Mucosa of gallbladder (tissue), 1 donor: ENCODE measurements at places on chromosomes 7 and 10. TPM values are rescaled to one million over a fixed set of nuclear protein-coding genes. Genes with fewer than 3 reads are reported as not detected.
A peak's percentile ranks its signal among the peaks of the same experiment; 100 is the strongest.

NKX2-3 gene
- total RNA-seq, result 4.4 TPM

DNA sequence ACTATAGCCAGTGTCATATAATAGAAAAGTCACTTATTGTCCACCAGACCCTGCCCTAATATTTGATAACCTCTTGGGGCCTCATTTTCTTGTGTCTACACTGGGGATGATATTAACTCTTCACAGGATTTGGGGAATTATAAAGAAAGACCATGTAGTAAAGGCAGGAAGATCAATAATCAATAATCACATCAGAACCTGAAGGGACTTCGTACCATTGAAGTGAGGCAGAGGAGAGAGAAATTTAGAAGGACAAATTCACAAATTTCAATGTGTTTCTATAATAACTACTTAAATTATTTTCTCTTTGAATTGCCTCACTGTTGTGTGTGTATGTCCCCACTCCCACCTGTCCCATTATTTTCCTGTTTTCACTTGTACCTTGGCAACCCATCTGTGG lies 10.7 kb upstream of the SGMS1 start:
- DNase-seq, result no peak

SUN3 gene
- not detected for total RNA-seq

- no peak for DNase-seq
Observed at GRCh38 chr10:19826712-19827111, 10.5 kb downstream of the PLXDC2 start.

HYAL4 gene
- total RNA-seq, result not detected

DNA sequence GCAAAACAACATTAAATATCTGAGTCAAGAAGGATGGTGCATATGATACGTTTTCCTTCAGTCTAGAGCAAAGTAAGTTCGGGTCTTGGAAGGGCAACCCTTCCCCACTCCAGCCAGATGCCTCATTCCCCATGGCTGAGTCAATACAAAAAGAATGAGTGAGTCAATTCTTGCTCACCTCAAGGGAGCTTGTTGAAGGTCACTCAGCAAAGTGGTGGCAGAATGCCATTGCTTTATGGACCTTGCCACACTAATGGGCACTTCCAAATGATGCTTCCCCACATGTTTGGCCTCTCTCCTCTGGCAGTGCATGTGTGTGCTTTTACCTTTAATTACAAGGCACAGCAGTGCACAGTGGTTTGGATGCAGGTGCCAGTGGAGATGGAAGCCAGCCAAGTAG lies 296.5 kb downstream of the SORCS3 start:
- DNase-seq, result peak; percentile 64

- DNase-seq, result no peak
Observed at GRCh38 chr10:101155896-101156295, 24.8 kb downstream of the TLX1 start.

DNA sequence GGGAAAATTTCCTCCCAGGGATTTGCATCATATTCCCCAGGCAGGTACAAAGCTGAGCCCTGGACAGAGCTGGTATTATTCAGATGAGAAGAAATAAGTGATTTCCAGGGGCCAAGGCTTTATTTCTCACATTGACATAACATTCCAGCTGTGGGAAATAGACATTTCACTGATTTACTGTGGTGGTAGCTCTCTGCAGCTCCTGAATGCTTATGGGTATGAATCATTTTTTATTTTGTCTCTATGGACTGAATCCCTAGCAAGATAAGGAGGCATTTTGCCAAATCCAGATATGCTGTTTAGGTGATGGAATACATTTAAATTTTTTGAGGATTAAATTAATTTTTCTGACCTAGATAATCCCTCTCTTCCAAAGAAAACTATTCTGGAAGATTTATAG lies 97.9 kb downstream of the MTPN start:
- no peak for DNase-seq

DNA sequence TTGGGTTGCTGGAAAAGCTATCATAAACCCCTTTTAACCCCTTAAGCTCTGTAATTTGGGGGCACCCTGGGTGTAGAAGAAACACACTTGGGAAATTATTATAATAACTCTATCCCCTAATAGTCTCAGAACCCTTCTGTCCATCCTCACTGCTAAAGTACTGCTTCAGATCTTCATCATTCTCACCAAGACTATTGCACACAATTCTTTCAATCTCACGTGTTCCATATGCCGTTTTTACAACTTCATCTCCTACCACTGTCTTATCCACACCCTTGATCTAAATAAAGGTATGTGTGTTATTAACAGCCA lies 15.8 kb downstream of the ANKRD22 start:
- no peak for DNase-seq

FAM25A gene
- total RNA-seq, result not detected
